ENCODE measurements at places on chromosomes 13 and 19.

DNA sequence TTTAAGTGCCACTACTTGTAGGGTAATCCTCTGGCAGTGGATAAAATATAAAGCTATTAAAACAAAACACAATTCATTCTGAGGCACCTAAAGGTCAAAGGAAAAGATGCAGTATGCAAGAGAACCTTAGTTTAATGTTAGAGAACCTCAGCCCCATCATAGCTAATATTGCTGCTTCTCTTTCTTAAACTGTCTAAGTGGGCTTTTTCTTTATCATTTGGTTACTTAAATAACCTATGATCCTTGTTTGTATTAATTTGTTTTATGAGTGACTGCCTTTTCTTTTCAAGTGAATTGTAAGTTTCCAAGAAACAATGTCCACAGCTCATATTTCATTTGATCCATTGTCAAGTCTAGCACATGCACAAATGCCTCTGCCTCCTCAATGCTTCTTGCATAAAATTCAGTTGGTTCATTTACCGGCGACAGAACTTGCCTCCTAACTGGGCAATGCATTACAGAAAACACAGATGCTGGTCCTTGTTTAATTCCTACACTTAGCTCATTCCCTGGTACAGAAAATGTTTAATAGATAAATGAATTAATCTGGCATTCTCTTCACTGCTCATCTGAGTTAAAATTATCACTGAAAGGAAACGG is 1049.8 kb downstream of the OLFM4 start:
- no peak for DNase-seq

- DNase-seq = no peak
Observed at GRCh38 chr19:37505958-37506386, 767 bp upstream of the ZNF793 start.

GRCh38 chr19:31578326-31578725 is 229.1 kb upstream of the TSHZ3 start:
- no peak for DNase-seq

- no peak for DNase-seq
Observed at GRCh38 chr13:113794764-113795173, 35.7 kb downstream of the TMEM255B start.

DNA sequence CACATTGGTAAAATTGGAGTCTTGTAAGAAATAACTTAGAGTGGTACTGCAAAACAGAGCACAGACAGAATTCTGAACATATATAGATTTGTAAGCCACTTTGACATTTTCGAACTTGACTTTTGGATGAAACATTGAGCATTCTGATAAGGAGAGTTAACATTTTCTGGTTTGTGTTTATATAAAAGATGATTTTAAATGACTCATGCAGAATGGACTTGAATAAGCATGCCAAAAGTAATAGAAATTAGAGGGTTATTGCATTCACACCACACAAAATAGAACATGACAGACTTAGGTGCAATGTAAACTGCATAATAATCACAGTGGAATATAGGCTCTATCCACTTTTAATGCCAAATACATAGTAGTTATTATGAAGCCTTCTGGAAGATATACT is 507.0 kb downstream of the DACH1 start:
- DNase-seq = no peak

- no peak for DNase-seq
Observed at GRCh38 chr13:37313372-37313771, 207.9 kb upstream of the CSNK1A1L start.

DNA sequence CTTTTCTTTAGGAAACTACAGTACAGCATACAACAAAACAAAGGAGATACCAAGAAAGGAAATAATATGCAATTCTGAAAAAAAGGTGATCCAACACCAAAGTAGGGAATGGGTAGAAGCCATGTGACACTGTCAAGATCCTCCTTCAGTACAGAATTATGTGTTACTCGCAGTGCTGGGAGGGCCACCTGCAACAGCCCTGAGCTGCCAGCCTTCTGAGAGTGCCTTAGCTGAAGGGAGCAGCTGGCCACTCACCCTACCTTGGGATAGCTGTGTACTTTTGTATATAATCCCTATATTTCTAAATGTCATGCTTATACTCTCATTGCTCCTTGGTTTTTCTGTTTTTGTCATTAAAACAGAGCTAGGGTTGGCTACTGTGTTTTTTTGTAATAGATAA is 1518.2 kb upstream of the PCDH20 start:
- no peak for DNase-seq

DNA sequence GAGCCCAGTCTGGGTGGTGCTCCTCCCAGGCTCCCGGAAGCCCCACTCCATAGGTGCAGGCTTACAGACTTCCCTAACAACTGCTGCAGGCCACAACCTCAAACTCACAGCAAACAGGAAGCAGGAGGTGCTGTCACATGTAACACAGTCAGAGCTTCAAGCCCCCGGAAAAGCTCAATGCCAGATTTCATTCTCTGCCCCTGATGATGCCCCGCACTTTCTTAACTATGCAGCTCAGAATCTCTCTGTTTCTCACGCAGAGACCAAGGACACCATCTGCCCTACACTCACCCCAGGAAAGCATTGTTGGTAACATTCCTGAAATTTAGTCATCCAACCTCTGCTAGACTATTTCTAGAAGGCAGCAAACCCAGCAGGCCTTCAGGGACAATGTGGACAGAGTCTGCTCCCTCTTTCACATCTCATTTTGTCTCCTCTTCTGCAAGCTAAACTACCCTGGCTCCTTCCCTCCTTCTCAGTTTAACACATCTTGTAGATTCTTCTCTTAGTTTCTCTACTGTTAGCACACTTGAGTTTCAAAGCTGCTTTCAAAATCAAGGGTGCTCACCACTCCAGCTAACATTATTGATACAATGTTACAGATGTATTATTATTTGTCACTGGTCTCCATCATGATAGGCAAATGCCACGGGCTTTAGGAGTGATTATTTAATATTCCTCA is 162.5 kb downstream of the KCTD12 start:
- DNase-seq = no peak

DNA sequence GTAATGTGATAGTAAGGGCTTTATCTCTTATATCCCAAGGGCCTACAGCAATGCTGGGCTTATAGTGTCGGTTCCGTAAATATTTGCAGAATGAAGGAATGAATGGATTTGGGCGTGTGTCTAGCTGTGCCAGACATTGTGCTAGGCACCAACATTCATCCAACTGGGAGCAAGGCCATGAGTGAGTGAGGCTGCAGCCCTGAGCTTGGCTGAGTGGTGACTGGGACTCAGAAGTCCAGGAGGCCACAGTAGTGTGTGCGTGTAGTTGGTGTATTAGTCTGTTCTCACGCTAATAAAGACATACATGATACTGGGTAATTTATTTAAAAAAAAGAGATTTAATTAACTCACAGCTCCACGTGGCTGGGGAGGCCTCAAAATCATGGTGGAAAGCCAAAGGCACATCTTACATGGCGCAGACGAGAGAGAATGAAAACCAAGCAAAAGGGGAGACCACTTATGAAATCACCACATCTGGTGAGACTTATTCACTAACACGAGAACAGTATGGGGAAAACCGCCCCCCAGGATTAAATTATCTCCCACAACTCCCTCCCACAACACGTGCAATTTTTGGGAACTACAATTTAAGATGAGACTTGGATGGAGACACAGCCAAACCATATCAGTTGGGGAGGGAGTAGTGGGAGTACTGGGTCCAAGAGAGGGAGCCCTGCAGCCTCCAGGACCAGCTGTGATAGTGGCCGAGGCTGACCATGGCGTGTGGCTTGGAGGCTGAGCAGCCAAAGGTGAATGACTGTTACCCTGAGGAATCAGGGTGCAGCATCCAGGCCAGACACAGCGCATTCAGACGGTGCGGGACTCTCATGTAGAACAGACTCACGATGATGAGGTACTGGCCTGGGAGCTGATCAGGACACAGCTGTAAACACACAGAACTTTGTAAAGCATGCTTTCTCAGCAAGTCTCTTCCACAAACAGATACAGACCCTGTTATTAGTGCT is 104.6 kb downstream of the TEX26 start:
- DNase-seq = no peak

DNA sequence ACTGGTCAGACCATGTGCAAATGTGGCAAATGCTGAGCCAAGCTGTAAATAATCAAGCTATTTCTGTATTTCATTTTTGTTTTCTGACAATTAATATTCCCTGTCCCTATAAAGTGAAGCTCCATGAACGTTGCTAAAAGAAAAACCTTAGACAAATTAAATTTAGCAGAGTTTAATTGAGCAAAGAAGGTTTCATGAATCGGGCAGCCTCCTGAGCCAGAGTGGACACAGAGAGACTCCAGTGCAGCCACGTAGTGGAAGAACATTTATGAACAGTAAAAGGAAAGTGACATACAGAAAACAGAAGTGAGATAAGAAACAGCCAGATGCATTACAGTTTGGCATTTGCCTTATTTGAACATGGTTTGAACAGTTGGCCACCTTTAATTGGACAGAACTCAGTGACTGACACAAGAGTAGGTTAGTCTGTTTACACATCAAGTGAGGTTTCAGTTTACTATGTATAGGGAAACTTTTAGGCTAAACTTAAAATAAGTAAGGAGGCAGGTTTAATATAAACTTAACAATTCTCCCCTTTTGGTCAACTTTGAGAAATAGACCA is 69.7 kb downstream of the UFM1 start:
- no peak for DNase-seq

DNA sequence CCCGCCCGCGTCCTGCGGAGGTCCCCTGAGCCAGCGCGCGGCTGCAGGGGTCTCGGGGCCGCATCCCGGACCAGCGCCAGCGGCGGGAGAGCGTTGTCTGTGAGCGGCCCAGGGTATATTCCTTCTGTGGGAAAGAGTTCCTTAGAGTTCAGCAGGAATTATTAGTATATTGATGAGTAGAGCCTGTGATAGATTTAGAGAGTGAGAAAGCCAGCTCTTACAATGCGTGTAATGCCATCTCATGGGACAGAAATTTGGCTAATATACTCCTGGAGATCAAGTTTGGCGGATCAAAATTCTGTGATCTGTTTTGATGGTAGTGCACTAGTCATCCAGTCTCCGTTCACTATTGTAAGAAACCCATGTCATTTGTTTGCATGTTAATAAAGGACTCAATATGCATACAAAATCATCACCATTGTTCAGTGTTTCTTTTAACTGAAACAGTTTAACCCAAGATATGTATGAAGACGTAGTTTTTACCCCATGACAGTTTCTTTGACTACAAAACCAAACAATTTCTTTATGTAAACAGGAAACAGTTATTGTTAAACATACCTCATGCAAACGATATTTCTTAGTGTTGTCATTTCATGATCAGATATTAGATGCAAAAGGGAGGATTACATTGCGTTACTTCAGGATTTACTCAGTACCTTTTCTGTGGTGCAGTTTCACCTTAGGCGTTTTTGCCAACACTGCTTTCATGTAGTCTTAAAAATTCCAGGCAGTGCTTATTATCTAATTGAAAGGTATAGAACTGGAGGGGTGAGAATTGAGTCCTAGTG is 9.9 kb downstream of the TNFRSF19 start:
- DNase-seq = no peak

DNA sequence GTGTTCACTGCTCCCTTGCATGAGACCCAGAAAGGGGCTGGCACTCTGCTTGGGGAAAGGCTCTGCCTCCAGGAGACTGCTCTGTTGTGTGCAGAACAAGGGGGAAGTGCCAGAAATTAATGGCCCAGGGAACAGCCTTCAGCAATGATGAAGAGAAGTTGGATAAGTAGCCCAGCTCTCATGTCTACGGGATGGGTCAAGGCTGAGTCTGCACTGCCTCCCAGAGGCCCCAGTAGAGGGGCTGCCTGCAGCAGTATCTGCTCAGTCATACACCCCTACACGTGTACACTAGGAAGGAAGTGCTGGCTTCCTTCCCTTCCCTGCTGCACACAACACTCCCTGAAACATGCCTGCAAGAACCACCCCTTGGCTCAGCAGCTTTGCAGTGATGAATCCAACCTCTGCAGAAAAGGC is 54.6 kb upstream of the URI1 start:
- no peak for DNase-seq

- no peak for DNase-seq
Observed at GRCh38 chr13:26221399-26221720, 754 bp downstream of the RNF6 start.

DNA sequence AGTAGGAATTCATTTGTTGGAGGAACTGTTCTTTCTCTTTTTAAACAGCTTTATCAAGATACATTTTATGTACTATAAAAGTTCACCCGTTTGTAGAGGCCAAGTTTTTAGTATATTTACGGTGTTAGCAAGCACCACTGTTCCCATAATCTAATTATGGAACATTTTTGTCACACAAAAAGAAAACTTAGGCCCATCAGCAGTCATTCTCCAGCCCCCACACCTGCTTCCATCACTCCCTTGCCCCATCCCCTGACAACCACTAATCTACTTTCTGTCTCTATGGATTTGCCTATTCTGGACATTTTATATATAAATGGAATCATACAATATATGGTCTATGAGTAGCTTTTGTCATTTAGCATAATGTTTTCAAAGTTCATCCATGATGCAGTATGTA is 465.0 kb downstream of the DCT start:
- DNase-seq = no peak

GRCh38 chr19:55902080-55902751 is 29.9 kb downstream of the NLRP13 start:
- no peak for DNase-seq

DNA sequence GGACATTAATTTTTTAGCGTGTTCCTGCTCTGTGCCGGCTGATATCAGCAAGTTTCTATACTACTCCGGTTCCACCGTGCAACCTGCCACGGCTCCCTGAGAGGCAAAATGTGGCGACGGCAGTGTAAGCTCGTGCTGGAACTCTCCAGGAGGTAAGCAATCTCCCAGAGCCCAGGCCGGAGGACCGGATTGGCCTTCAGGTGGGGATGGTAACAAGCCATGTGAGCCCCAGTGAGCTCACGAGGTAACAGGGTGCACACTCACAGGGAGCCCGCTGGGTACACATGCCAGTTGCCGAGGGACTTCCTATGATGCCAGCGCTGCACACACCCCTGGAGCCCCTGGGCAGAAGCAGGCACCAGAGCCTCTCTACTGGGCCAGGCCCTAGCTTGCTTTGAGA is 38.5 kb downstream of the NAXD start:
- DNase-seq = no peak

DNA sequence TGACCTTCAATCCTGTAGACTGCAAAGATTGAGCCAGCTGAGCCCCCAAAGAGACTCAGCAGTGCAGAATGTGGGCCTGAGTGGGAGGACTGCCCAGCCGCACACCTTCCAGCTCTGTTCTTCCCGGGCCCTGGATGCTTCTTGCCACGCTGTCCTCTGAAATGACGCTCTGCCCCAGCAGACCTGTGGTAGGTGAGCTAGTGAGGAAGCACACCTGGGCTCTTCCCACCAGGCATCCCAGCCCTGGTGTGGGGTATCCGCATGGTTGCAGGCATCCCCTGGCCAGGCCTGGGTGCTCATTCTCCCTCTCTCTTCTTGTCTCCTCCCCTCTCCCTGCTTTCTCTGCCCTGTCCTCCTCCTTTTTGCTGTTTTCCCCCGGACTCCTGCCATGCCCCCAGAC is 9.8 kb upstream of the MZF1 start:
- no peak for DNase-seq

- DNase-seq = no peak
Observed at GRCh38 chr19:7869453-7869909, 4.7 kb downstream of the PRR36 start.

GRCh38 chr13:93222976-93223375 is 3.6 kb upstream of the GPC6 start:
- DNase-seq = no peak

GRCh38 chr13:91347996-91348905 is 764 bp downstream of the MIR17HG start:
- DNase-seq = no peak

GRCh38 chr19:16252459-16253205 is 54.9 kb downstream of the AP1M1 start:
- DNase-seq = no peak
